ENCODE measurements at places on chromosomes 16 and 17.
A peak's percentile ranks its signal among the peaks of the same experiment; 100 is the strongest.

GRCh38 chr17:58325976-58326468, 2.6 kb downstream of the TSPOAP1 start:
- DNase-seq = peak; percentile 60

DNA sequence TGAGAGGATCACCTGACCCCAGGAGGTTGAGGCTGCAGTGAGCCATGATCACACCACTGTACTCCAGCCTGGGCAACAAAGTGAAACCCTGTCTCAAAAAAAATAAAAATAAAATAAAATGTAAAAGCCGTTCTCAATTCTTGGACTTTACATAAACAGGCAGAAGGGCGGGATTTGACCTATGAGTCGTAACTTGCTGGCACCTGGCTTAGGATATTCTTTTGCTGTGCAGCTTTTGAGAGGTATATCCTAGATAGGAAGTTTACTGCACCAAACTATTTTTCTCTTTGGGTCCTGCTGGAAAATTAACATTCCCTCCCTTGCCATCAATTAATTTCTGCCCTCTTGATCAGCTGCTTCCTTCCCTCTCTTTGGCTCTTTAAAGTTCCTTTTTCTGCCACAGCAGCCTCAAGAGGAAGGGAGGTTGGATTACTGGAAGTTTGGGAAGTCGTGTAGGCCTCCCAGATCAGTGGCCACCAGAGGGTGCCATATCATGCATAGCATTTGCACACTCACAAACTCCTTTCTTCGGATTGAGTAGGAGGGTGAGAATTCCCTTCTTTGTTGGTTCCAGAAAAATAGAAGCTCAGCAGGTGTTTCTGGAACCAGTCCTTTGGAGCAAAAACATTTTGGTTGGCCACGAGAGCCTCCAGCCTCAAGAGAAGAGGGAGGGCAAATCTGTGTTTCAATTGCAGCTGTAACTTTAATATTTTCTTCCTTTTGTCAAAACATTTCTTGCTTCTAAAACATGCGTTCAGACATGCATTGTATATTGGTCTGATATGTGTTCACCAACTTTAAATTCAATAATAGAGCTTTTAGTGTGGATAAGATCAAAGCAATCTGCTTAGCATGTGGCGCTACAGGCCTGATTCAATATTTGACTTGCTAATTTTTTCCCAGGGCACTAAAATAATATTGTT, 147.3 kb downstream of the CCDC182 start:
- DNase-seq = peak; percentile 57

GRCh38 chr17:71412803-71413202, 708.0 kb upstream of the SOX9 start:
- DNase-seq = no peak

GRCh38 chr16:34648-34987, 18.8 kb downstream of the POLR3K start:
- peak; percentile 19 for DNase-seq

DNA sequence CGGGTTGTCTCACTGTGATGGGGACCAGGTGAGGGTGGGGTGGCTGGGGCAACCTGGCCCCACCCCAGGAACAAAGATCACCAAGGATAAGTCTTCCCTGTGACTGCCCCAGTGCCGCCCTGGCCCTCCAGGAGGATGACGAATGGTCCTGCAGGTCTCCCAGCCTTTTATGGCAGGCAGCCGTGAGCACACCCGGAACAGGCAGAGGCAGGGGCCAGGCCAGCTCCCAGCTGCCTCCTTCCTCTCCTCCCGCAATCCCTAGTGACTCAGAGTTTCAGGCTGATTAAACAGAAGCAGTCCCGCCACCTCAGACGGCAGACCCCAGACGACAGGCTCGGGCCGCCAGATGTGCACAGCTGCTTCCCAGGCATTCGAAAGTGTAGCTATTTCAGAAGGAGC, 13.3 kb downstream of the JUP start:
- no peak for DNase-seq

- DNase-seq = no peak
Observed at GRCh38 chr17:62856594-62856993, 48.5 kb upstream of the MARCHF10 start.

Measured in NB4 (cell line).